M059J (cell line): ENCODE measurements at places on chromosomes 5 and 9. TPM values are rescaled to one million over a fixed set of nuclear protein-coding genes. Genes with fewer than 3 reads are reported as not detected.
A peak's percentile ranks its signal among the peaks of the same experiment; 100 is the strongest.

GRCh38 chr5:142486581-142486980 is 161.8 kb upstream of the SPRY4 start:
- DNase-seq, result peak; percentile 68

DNA sequence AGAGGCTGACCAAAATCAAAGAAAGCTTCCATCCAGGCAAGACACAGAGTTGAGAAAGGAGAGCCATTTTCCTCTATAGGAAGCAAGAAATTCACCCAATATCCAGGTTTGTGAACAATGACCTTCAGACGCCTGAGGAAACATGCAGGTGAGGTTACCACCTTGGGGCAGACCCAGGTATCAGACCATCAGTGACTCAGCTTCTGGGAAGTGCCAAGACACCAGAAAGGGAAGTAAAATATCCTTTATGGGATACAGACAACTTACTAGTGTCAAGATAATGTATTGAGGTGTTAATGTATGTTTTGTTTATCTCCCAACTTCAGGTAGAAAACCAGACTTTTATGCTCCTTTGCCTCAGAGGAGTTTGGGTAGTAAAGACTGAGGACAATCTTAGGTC is 2.2 kb upstream of the DTWD2 start:
- DNase-seq, result no peak

GRCh38 chr5:177067503-177067902 is 19.2 kb upstream of the FGFR4 start:
- peak; percentile 50 for DNase-seq

- no peak for DNase-seq
These were observed 262.9 kb downstream of the AGTPBP1 start for GRCh38 chr9:85478847-85479246.

DNA sequence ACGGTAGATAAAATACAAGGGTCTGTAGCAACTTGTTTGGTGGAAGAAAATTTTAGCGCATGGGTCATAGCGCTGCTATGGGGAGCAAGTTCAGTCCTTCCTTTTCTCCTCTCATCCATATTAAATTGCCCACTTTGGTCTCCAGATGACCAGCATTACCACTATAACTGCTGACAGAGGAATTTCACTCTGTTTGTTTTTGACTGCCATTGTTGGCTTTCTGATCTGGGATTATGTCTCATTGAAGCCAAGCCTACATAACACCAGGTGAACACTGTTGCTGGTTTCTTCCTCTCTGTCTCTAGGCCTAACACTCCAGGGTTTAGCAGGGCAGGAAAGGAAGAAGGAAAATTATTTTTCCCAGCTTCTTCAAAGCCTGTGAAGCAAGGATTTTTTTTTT is 6.6 kb upstream of the SUB1 start:
- DNase-seq, result no peak

DNA sequence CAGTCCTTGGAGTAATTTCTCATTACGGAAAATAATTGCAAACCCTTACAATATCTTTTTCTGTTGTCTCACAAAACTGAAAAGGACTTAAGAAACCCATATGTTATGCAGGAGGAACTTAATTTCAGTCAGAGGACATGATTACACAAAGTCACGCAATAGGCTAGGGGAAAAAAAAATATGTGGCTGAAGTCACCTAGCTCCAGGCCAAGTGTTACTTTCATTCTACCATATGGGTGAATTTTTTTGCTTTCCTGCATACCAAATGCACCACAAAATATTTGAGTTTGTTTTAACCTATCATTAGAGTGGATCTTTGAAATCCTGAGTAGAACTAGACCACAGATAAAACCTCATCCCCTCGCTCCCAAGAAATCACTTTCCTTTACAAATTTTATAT is 523.5 kb downstream of the CAAP1 start:
- peak; percentile 88 for DNase-seq

Gene PDCD1LG2
- 20.7 and 28.1 TPM in 2 replicates for total RNA-seq

Gene PHF24
- total RNA-seq, result not detected in 2 replicates

Gene FREM1
- total RNA-seq, result 0.02 TPM in 1 of 2 replicates, not detected in the other
